Effector CD4-positive, alpha-beta T cell (primary cell): ENCODE measurements at places on chromosomes 12 and 14.

DNA sequence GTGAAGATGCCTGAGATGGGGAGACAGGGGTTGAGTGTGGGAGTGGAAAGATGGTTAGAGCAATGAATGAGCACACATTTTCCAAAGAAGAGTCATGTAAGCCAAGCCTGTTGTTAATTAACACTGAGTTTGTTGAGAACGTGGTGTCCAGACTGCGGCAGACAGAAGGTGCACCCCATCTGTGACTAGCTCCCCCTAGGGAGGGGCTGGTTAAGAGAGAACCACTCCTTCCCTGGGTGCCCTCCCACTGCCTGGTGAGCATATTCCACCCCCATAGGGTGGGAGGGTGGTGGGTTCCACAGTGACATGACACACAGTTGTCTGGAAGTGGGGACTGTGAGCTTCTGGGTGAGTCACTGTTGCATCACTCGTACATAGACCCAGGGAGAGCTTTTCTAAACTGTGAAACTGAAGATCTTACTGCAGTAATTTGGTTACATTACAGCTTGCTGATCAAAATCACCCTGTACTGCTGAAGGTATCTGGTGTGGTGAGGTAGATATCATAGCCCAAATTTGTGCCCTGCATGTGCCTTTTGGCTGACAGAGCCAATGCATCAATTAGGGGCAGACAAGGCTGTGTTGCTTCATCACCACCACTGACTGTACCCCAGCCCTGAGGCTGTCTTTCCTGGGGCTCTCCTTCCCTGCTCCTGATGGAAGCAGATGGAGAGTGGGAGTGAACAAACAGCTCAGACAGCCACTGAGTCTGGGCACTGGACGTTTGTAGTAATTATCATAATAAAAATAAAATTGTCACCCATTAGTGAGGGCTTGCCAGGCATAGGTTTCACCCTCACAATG lies 150.9 kb downstream of the EMP1 start:
- no peak for DNase-seq

DNA sequence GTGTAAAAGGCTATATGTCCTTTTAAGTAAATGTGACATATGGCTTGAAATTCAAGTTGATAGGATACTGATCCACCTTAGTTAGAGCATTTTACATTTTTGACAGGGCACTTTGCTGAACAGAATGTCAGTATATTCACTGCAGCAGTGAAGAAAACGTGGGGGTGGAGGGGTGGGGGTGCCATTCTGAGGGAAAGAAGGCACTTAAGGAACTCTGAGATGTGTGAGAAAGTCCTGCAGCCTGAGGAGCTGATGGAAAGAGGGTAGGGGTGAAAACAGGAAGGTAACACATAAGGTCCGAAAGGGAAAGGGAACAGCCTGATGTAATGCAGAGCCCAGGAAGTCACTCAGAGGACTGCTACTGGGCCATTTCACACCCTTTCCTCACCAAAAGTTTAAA lies 265.5 kb upstream of the GRIP1 start:
- no peak for DNase-seq

DNA sequence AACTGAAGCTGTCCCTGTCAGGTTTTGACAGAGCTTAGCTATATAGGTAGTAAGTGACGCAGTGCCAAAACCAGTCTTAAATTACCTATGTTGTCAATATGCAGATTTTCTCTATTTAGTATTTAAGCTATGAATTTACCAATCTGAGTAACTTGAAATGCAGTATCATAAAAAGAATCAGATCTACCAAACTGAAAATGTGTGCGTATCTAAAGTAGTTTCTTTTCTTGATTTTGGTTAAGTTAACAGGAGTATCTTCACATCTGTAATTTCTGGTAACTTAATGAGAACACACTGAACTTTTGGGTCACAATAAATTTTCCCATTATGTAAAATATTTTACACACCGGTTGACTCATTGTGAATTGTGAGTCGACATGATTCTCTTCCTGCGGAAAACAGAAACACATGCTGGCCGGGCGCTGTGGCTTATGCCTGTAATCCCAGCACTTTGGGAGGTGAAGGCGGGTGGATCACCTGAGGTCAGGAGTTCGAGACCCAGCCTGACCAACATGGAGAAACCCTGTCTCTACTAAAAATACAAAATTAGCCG lies 45.1 kb downstream of the TRAF3 start:
- DNase-seq = no peak

- no peak for DNase-seq
These were observed 153.1 kb downstream of the BCL11B start for GRCh38 chr14:99118946-99119345.

DNA sequence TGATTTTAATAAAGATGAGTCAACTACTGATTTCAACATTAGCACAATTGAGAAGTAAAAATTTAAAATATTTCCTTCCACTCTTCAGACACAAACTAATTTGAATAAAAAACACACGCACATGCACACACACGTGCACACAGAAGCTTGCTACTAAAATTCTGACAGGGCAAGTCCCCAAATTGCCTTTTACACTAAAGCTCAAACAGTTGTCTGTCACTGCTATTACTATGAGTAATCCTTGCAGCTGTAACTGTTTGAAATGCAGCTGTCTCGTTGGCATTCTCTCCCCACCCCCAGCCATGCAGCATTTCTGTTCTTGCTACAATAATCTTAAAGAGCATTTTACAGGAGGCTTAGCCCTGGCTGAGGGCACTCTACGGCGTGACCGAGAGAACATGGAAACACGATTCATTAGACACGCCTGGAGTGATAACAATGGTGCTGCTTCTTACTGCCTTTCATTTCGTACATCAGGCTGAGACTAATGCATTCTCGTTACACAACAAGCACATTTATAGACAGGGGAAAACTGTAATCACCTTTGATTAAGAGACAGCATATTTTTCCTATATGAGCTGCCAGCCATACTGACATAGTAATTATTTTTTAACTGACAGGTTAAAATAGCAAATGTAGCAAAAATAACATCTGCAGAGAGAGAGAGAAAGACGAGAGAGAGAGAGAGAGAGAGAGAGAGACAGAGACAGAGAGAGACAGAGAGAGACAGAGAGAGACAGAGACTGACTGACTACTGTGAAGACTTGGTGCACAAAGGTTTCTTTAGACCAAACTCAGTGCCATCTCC lies 153.8 kb downstream of the MED13L start:
- no peak for DNase-seq

DNA sequence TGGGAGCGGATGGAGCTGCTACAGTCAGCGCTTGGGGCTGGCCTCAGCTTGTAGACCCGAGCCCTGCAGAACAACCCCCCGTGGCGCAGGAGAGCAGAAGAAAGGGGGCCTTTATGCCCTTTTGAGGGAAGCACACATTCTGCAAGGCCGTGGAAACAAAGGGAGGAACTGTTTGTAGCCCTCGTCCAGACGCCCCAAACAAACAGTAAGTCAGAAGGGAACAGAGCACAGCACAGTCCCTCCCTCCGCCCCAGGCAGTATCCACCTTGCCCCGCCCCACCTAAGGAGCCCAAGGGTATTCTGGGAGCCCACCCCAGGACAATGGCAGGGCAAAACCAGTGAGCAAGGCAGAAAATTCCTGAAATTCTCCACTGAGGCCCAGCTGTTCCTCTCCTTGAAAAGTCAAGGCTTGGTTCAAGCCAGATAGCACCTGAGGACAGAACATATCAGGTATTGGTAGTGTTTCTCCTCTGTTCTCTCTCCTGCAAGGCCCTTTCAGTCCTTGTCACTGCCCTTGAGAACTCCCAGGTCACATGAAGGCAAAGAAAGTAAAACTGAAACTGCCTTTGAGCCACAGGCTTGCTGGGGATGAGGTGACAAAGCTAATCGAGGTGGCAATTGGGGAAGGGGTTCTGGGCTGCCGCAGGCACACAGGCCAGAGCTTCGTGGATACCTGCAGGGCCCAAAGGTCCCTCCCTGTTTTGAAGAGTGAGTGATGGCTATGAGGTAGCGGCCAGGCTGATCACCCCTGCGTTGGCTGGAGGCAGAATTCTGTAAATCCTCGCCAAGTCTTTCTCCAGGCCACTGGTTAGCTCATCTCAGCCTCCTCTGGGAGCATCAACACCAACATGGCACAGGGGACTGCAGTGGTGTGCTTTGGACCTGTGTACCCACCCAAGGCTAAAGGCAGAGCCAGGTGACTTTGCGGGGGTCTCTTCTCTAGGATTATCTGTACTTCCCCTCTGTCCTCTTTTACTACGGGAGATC lies 499 bp downstream of the DGLUCY start:
- DNase-seq = peak; percentile 18

GRCh38 chr14:64983439-64984310 lies 3.0 kb upstream of the FNTB start:
- no peak for DNase-seq

DNA sequence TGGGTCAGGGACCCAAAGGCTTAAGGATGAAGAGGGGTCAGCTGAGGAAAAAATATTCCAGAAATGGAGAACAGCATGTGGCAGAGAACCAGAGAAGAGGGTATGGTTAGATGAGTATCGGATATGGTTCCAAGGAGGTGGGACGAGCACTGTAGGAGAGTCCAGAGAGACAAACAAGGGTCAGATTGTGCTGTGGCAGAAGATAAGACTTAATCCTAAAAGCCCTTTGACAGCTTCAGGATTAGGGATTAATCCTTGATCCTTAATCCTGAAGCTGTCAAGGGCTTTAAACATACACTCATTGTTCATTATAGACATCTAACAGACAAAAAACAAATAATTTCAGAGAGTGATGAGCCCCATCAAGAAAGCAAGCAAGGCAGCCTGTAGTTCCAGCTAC lies 124.0 kb downstream of the SPTSSA start:
- DNase-seq = no peak

GRCh38 chr14:24887623-24888304 lies 162.2 kb downstream of the STXBP6 start:
- DNase-seq = no peak

- DNase-seq = no peak
These were observed 4.0 kb downstream of the AHNAK2 start for GRCh38 chr14:104974146-104974541.
